Fibroblast of the aortic adventitia (primary cell): ENCODE measurements at places on chromosomes 11 and 22.

GRCh38 chr11:9972989-9973388 lies 309.1 kb downstream of the SWAP70 start:
- DNase-seq = peak; percentile 78

DNA sequence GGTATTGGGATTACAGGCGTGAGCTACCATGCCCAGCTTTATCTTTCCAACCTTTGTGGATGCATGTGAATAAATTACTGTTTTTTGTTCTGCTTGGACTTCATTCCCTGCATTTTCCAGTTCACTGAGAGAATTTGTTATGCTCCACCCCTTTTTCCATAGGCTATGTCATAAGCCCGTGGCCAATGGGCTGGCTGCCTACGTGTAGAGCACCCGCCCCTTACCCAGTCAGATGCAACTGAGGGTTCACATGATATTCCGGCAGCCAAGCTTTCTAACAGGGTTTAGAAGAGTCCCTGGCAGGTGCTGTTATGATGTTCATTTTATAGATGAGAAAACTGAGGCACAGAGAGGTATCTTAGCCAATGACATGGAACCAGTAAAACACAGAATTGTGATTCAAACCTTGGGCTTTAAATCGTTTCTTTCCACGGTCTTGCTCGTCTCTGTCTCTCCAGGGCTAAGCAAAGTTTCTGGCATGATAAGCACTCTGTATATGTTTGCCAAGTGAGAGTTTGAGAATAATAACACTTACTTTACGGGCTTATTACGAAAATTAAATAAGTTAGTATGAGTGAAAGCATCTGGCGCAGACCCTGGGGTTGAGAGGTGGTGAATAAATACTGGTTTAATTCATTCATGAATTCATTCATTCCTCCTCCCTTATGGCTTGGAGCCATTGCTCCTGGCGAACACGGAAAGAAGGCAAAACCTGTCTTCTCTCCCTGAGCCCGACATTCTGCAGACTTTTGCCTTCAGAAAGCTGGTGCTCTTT lies 42.4 kb upstream of the RASD2 start:
- DNase-seq = no peak

GRCh38 chr11:131982154-131982553 lies 611.7 kb downstream of the NTM start:
- no peak for DNase-seq

DNA sequence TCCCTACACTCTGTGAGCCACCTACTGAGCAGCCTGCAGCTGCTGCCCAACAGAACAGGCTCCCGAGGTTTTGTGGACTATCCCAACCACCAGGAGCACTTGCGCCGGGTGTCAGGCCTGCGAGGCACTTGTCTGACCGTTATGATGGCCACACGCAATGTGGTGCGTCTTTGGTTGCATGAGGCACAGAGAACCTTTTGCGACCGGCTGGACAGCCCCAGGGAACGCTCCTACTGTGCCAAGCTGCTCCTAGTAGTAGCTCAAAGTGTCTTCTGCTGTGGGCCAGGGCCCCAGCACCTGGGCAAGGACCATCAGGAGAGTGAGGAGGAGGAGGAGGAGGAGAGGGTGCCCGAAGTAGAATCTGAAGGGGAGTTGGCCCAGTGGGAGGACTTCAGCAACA lies 46.4 kb downstream of the RRP8 start:
- DNase-seq = no peak

- DNase-seq = no peak
These were observed 50.8 kb upstream of the HORMAD2 start for GRCh38 chr22:30029512-30029911.

- DNase-seq = peak; percentile 74
These were observed at the start of gene NUDT8 for GRCh38 chr11:67629386-67630227. TSS of gene NUDT8 (minus strand) at chr11:67629937. CDS start at chr11:67629911, 26 bp downstream.

- DNase-seq = no peak
These were observed 927.7 kb downstream of the TBC1D22A start for GRCh38 chr22:47690166-47690565.

GRCh38 chr11:132472411-132473172 lies 1059.7 kb downstream of the OPCML start:
- DNase-seq = no peak

- DNase-seq = peak; percentile 57
These were observed 10.7 kb upstream of the GSTP1 start for GRCh38 chr11:67572747-67573419.

DNA sequence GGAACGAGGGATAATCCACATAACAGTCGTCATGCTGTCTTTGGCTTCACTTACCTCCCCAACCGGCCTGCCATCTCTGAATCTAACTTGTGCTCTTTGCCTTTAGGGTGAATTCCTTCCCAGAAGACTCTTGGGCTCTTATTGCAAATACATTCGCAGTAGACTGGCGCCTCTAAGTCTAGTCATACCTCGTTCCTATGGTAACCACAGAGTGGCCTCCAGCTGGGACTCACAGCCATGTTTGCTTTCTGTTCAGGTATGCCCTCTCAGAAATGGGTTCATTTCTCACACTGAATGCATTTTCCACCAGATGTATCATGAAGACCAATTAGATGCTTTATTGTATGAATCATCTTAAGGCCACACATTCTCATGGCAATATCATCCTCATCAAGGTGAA lies 112.7 kb downstream of the FAR1 start:
- DNase-seq = no peak

DNA sequence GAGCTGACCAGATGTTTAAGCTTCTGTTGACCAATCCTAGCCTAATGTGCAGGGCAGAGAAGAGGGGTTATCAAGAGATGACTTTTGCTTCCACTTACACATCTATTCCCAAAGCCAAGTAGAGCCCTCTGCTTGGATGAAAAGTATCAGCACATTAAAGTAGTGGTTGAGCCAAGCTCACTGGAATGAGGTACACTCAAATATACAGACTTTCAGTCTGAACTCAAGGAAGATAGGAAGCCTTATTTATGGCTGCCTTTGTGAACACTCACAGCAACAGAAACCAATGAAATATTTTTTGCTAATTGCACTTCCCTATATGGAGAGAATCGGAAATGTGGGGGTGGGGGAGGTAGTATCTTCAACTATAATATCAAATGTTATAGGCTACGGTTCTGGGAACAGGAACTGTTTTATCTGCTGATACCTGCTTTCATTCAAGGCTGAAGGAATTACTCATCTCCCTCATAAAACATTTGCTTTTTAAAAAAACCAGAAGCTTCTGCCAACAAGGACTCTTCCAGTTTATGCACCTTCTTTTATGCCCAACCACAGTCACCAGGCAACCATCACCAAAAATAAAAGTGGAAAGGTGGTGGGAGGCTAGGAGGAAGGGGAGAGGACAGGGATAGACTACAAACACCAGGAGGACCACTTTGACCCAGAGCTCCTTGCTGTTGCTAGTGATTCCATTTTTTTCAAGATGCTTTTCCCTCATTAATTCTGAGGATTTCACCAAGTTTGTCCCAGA lies 91.2 kb downstream of the CLPB start:
- no peak for DNase-seq

GRCh38 chr11:65445604-65446445 lies 23.2 kb downstream of the NEAT1 start:
- peak; percentile 41 for DNase-seq

DNA sequence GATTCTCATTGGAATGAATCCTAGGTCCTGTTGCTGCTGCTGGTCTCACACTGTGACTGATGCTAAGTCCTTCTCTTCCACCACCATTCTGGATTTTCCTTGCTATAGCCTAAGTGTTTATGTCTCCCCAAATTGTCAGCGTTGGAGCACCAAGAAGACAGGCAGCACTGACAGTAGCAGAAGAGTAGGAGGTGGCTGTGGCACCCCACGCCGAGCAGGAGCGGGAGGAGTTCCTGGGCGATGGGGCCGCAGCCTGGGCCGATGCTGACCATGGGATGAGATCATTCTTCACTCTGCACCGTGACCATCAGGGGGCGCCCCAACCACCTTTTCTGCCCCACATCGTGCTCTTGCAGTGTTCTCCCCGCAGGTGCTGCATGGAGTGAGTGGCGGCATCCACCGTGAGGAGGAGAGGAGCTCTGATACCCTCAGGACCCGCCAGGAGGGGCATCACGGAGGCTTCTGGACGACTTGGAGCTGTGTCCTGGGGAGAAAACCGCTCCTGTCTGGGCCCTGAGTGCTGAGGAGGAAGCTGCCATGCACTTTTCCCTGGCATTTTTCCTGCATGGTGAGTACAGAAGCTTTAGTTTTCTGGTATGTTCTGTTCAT lies 57.0 kb downstream of the LRRC74B start:
- peak; percentile 37 for DNase-seq

- DNase-seq = no peak
These were observed 31.6 kb upstream of the KCNQ1OT1 start for GRCh38 chr11:2731130-2732125.

DNA sequence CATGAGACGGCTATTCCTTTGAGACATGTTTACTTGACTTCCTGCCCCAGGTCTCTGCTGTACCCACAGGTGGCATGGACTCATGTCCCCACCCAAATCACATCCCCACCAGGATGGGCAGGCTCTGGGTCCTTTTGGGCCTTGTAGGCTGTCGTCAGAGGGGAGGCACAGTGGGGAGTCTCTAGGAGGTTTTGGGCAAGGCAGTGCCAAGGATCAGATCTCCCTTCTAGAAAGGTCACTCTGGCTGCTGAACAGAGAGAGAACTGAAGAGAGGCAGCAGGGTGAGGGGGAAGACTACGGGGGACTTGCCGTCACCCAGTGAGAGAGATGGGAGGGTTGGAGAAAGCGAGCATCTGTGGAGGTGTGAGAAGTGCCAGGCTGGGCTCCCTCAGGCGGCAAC lies 4.6 kb upstream of the KCNQ1OT1 start:
- DNase-seq = no peak

GRCh38 chr22:22237521-22237920 lies 7.1 kb upstream of the VPREB1 start:
- no peak for DNase-seq

DNA sequence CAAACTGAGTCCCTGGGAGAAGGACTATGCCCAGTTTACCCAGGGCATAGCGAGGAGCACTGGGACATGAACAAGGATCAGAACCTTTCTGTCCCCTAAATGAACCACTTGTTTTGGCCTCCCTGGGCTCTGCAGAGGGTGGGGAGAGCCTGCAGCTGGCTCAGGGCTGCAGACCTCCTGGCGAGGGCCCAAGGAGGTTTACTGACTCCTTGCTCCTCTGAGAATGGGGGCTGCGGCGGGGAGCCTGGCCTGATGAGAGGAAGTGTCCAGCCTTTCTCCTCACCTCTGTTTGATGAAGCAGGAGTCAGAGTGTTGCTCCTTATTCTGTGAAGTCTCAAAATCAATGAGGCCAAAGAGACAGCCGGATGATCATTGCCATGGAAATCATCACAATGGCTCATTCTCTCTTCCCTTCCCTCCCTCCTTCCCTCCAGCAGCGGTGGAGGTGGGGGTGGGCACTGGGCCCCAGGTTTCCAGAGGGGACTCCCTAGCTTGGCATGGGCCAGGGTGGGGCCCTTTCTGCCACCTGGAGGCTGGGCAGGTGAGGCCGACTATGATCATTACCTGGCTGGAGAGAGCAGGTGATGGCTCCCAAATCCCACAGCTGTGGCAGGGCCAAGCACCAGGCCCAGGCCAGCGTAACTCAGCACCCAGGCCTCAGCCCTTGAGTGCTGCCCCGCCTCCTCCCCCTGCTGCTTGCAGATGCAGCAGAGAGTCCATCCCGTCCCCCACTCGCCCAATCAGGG lies 169.7 kb downstream of the CEP164 start:
- no peak for DNase-seq

GRCh38 chr11:17471501-17471900 lies 5.1 kb downstream of the ABCC8 start:
- no peak for DNase-seq

DNA sequence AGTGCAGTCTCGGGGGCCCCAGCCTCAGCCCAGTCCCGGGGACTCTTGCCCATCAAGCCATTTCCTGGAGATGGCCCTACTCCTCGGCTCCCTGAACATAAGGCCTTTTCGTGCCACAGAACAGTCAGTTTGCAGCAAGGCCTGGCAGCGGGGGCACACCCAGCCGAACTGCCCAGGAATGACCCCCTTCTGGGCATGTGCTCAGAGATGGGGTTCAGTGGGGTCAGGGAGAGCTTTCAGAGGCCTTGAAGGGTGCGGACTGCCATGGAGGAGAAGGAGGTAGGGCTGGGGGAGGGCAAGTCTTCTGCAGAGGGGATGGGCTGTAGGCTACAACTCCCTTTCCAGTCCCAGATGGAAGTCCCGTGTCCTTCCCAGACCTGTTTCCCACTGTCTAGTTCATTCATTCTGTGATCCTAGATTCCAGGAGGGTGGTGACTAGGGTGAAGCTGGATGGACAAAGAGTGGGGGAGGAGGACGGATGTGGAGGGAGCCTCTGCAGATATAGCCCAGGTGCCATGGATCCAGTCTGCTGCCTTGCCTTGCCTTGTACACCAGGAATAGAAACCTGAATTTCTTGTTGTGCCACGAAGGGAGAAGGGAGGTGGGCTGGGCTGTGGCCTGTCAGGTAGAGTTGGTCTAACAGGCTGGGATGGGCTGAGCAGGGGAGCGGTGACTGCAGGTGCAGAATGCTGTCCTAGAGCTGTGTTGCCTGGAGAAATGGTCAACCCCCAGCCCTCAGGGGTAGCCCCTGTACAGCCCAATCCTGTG lies 14.2 kb upstream of the OMP start:
- no peak for DNase-seq

GRCh38 chr11:85828640-85828978 lies 17.7 kb upstream of the SYTL2 start:
- DNase-seq = no peak

GRCh38 chr11:299081-299891 lies at the start of gene IFITM5:
TSS of gene IFITM5 (minus strand) at chr11:299526. CDS start at chr11:299490, 36 bp downstream.
- no peak for DNase-seq

DNA sequence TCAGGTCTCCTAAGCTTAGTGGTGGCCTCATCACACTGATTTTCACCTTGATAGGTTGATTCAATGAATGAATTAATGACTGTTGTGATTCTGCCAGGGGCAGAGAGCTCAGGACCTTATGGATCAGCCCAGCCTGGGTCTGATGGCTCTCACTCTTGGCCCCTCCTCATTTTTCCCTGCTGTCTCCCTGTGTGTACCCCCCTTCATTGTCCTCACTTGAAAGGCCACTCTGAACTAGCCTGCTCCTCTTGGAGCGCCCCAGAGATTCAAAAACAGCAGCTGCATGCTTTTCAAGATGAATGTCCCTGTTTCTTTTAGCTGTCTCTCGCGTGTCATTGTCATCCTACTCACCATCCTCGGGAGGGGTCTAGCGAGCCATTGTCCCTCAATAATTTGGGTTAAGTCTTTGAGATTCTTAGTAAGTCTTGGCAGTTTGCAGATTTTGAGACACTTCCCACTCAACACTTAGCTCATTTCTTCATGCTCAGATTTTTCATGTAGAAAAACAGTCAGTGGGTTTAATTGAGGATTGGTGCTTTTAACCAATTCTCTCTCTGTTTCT lies 42.5 kb upstream of the MICAL2 start:
- no peak for DNase-seq

DNA sequence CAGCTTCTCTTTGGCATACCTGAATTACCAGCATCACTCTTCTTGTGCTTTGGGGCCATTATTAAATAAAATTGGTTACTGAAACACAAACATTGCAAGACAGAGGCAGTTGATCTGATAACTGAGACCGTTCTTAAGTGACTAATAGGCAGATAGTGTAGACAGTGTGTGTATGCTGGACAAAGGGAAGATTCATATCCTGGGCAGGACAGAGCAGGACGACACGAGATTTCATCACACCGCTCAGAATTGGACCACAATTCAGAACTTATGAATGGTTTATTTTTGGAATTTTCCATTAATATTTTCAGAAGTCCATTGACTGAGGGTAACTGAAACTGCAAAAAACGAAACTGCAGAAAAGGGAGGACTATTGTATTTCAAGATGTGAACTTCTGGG lies 68.6 kb downstream of the LDLRAD3 start:
- DNase-seq = peak; percentile 62
